ENCODE measurements at places on chromosomes 16 and 17.

- no peak for DNase-seq
These were observed 235.8 kb upstream of the NLRP1 start for GRCh38 chr17:5819921-5820685.

GRCh38 chr16:10681310-10682308 is 13.1 kb downstream of the TEKT5 start:
- DNase-seq: no peak

DNA sequence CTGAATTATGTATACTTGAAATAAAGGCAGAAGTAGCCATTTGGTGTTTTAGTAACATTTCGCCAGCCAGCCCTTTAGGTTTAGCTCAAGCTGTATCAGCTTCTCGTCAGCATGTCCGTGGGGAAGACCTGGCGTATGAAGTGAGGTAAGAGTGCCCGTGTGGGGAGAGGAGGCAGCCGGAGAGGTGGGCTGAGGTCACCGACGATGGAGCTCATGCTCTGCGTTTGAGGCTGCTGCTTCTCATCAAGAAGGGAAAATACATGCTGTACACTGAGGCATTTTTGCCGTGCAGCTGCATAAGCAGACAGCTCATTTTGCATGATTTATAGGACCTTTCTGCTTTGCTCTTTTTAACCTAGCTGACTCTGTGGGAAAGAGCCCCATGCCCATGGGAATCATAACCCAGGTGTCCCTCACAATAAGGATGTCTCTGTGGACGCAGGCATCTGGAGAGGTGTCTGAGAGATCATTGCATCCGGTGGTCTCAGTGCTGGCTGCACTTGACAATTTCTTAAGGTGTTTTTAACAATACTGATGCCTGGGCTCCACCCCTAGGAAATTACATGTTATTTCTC is 179.1 kb downstream of the ABCC12 start:
- DNase-seq: no peak

DNA sequence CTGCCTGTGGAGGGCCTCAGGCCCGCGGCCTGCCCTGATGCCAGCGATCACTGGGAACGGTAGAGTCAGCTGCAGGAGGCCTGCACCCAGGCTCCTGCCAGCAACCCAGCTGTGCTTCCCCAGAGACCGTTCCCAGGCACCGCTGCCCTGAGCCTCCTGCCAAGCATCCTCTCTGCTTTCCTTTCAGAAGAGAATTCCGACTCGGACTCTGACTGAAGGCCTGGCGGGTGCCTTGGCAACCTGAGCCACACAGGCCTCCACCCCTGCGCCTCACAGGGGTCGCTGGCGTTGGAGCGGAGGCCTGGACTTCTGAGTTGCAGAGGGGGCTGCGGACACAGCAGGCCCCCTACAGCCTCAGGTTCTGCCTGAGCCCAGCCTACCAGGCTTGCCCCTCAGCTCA is 7.9 kb downstream of the CMTM3 start:
- DNase-seq: no peak

- DNase-seq: no peak
These were observed 80.9 kb upstream of the ZNF423 start for GRCh38 chr16:49936791-49937190.
